ENCODE measurements at places on chromosomes 13 and 19. TPM values are rescaled to one million over a fixed set of nuclear protein-coding genes. Genes with fewer than 3 reads are reported as not detected.
A peak's percentile ranks its signal among the peaks of the same experiment; 100 is the strongest.

DNA sequence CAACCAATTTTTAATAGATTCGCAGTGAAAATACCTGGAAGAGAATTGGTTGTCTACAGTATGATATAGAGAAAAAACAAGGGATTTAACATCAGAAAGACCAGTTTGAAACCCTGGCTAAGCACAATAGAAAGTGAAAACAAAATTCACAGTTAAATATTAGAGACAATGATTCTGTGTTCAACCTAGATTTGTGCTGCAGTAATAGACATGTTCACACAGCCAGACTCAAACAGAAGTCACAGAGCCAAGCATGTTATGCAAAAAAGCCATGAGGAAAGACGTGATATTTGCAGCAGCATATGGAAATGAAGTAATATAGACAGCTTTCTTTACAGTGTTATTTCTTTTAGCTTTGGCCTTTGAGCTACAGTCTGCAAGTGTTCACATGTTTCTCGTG, 48.1 kb downstream of the SCEL start:
- H3K4me3 ChIP-seq = no peak overlapping the region
- H3K4me1 ChIP-seq = no peaks in the 10 kb centered on the region
- H3K27ac ChIP-seq = no peak overlapping the region
- no peaks in the 10 kb centered on the region for H3K27me3 ChIP-seq

- peak overlapping the region; percentile 44 for H3K27ac ChIP-seq
- no peaks in the 10 kb centered on the region for H3K4me1 ChIP-seq
- H3K36me3 ChIP-seq = no peaks in the 10 kb centered on the region
- no peaks in the 10 kb centered on the region for H3K27me3 ChIP-seq
- H3K4me3 ChIP-seq = no peak overlapping the region
Observed at GRCh38 chr13:44331912-44332851, 41.4 kb upstream of the SERP2 start.

- H3K27me3 ChIP-seq = no peaks in the 10 kb centered on the region
- H3K36me3 ChIP-seq = peaks cover 3% of the 10 kb centered on the region
- peaks cover 7% of the 10 kb centered on the region for H3K4me1 ChIP-seq
- H3K27ac ChIP-seq = no peak overlapping the region
Observed at GRCh38 chr19:46756544-46756888, 10.3 kb upstream of the STRN4 start.

GRCh38 chr19:46697204-46697960, 19.5 kb downstream of the PRKD2 start:
- H3K27me3 ChIP-seq = no peaks in the 10 kb centered on the region
- no peak overlapping the region for H3K4me3 ChIP-seq
- no peak overlapping the region for H3K27ac ChIP-seq
- peak; percentile 91 for DNase-seq

DNA sequence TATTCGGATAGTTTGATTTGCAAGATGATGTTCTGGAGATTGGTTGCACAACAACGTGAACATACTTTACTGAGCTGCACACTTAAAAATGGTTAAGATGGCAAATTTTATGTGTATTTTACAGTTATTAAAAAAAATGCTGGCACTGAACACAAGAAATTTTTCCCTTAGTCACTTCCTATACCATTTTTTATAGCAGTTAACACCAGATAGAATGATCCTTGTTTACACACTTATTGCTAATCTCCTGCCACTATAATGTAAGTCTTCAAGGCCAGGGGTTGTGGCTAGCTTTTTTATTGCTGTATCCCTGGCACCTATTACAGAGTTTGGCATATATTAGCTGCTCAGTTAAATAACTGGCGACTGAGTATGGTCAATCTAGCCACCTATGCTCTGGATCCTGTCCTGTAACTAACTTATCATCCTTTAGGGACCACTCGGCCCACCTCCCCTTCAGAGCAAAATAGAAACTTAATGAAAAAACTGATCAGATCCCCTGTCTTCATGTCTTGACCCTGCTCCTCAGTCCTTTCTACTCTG, 2.0 kb upstream of the EBPL start:
- DNase-seq = no peak
- H3K4me1 ChIP-seq = peaks cover 20% of the 10 kb centered on the region
- no peaks in the 10 kb centered on the region for H3K27me3 ChIP-seq
- H3K27ac ChIP-seq = no peak overlapping the region
- no peaks in the 10 kb centered on the region for H3K36me3 ChIP-seq
- H3K4me3 ChIP-seq = no peak overlapping the region

GRCh38 chr13:76267216-76267615, 619.0 kb downstream of the KCTD12 start:
- H3K4me1 ChIP-seq = no peaks in the 10 kb centered on the region
- DNase-seq = no peak
- H3K36me3 ChIP-seq = no peaks in the 10 kb centered on the region
- no peak overlapping the region for H3K27ac ChIP-seq
- H3K27me3 ChIP-seq = no peaks in the 10 kb centered on the region

DNA sequence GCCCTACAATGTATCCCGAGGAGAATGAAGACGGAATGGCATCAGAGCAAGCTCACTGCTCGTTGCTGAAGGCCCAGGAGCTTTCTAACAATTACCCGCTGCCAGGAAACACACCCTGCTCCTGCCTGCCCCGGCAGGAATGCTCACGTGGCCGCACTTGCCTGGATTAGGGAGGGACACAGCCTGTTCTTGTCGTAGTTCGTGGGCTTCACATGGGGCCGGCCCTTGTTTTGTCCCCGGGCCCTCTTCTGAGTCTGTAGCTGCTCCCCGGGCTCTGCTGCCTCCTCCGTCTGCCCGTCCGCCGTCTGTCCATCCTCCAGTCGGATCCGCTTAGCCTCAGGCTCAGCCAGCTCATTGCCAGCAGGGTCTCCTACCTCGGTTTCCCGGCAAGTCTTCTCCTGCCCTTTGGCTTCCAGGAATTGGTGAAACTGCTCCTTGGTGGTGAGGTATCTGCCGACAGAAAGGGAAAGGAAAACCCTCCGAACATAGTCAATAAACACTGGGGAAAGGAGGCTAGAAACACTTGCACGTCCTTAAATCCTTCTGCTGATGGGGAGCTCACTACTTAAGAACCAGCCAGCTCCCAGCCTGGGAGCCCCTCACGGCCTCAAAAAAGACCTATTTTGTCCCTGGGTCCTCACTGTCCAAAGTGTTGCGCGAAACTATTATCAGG, 941 bp downstream of the DUS3L start:
- DNase-seq = no peak
- no peak overlapping the region for H3K4me3 ChIP-seq
- no peaks in the 10 kb centered on the region for H3K36me3 ChIP-seq
- H3K27ac ChIP-seq = no peak overlapping the region

C19orf81 gene
- not detected for total RNA-seq

GRCh38 chr19:1584500-1585242, 8.0 kb downstream of the MBD3 start:
- no peak overlapping the region for H3K27ac ChIP-seq
- no peak for DNase-seq
- no peaks in the 10 kb centered on the region for H3K36me3 ChIP-seq
- peaks cover 11% of the 10 kb centered on the region for H3K4me1 ChIP-seq
- H3K4me3 ChIP-seq = no peak overlapping the region

GRCh38 chr19:27860309-27860934, 1352.5 kb downstream of the UQCRFS1 start:
- H3K27ac ChIP-seq = no peak overlapping the region
- no peaks in the 10 kb centered on the region for H3K4me1 ChIP-seq
- no peak overlapping the region for H3K4me3 ChIP-seq
- DNase-seq = no peak

HNRNPUL1 gene
- total RNA-seq = 170 TPM

DNA sequence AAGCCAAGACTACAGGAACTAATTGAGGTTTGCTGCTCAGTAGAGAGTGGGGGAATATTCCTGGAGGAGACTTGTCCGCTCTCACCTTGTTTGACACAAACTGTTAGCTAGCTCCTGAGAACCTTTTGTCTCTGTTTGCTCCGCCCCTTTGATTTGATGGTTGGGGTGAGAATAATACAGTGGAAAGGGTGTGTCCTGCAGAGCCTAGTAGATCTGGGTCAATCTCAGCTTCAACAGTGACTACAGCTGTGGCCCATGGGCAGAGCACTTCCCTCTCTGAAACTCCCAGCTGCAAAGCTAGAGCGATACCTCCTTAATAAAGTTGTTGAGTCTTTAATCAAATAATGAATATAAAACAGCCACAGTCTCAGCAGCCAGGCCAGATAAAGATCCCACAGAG, 576.7 kb downstream of the DIAPH3 start:
- no peaks in the 10 kb centered on the region for H3K27me3 ChIP-seq
- no peak overlapping the region for H3K4me3 ChIP-seq
- H3K36me3 ChIP-seq = no peaks in the 10 kb centered on the region
- DNase-seq = no peak

DNA sequence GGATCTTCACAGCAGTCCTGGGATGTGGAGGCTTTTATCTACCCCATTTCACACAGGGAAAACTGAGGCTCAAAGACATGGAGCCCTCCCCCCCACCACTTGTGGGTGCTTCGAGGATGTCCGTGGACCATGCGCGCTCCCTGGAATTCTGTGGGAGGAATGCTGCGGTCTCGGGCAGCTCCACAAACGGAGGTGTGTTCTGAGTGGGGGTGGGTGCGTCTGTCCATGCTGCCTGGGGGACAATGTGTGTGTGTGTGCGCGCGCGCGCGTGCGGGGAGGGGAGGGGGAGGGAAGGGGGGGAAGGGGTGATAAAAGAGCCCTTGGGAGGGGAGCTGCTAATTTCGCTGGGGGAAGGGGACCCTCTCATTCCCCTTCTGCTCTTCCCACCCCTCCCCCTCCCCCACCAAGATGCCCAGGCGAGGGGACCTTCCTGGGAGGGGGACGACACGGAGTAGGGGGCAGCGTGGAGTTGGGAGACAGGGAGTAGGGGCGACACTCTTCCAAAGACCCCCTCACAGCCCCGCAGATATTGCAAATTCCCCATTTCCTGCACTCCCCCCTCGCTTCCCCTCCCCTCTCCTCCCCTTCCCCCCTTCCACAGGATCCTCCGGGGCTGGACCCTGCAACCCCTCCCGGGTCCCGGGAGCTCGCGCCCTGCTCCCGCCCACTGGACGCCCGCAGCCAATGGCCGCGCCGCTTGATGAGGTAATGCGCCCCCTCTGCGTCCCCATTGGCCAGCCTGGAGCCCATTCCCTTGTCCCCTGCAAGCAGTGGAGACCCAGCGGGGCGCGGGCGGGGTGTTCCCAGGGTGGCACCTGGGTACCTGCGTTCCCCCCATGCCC, 18.9 kb upstream of the ZNRF4 start:
- DNase-seq = peak; percentile 25
- H3K4me1 ChIP-seq = no peaks in the 10 kb centered on the region
- H3K27me3 ChIP-seq = peaks cover 16% of the 10 kb centered on the region
- H3K27ac ChIP-seq = no peak overlapping the region
- H3K4me3 ChIP-seq = no peak overlapping the region

GRCh38 chr13:23325191-23325590, 108.3 kb downstream of the SACS start:
- no peaks in the 10 kb centered on the region for H3K27me3 ChIP-seq
- H3K36me3 ChIP-seq = no peaks in the 10 kb centered on the region
- H3K4me1 ChIP-seq = no peaks in the 10 kb centered on the region
